CD4-positive, alpha-beta T cell treated with Interleukin-12 subunit alpha and Interleukin-12 subunit beta, for 1 hour (primary cell): ENCODE measurements at places on chromosomes 4 and X.

- DNase-seq = no peak
Observed at GRCh38 chr4:179164267-179164999, 1722.2 kb upstream of the AGA start.

GRCh38 chr4:147583876-147584275 is 33.3 kb upstream of the TMEM184C start:
- no peak for DNase-seq

- no peak for DNase-seq
Observed at GRCh38 chr4:98930311-98930865, 1.5 kb upstream of the EIF4E start.

GRCh38 chrX:9233141-9233540 is 199.2 kb upstream of the FAM9B start:
- DNase-seq = no peak

- no peak for DNase-seq
Observed at GRCh38 chr4:13615161-13615560, 12.4 kb downstream of the BOD1L1 start.

DNA sequence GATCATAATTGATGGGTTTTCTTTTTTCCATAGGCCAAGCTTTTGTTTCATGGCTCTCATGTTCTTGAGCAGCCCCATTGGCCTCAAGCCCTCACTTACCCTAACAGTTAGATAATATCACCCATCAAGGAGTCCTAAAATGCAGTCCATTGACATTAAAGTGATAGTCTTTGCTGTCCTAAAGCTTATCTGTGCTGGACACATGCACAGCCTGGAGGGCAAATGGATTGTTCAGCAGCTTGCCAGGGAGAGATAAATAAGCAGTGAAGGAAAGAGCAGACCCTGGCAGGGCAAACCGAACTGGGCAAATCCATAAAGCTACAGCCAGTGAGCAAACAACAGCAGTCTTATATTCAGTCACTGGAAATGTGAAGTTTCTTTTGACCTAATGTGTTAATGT is 199.6 kb upstream of the MID1 start:
- DNase-seq = no peak

GRCh38 chrX:114127411-114128025 is 456.4 kb upstream of the HTR2C start:
- DNase-seq = no peak
